ENCODE measurements at places on chromosomes 7 and 10.

GRCh38 chr10:118307220-118307619 is 34.9 kb downstream of the FAM204A start:
- no peak for DNase-seq

DNA sequence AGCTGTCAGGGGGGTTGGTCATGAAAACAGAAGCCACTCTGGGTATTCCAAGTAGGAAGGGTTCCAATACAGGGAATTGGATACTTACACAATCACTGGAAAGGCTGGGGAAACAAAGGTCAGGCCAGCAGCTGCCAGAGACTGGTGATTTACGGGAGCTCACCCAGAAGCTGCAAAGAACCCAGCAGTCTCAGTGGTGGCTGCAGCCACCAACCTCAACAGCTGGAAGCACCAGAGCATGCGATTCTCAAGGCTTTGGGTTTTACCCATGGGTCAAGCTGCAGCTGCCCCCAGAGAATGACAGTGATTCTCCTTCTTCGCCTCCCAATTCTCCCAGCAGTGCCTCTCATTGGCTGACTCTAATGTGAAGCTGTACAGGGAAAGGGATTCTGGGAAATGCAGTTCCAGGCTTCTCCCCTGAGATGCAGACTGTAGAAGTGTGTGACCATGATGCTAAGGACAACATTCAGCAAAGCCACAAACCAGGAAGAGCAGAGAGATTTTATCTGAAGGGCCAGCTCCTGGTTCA is 107.2 kb upstream of the TCF7L2 start:
- DNase-seq = no peak

GRCh38 chr7:42186151-42186550 is 50.9 kb downstream of the GLI3 start:
- no peak for DNase-seq

DNA sequence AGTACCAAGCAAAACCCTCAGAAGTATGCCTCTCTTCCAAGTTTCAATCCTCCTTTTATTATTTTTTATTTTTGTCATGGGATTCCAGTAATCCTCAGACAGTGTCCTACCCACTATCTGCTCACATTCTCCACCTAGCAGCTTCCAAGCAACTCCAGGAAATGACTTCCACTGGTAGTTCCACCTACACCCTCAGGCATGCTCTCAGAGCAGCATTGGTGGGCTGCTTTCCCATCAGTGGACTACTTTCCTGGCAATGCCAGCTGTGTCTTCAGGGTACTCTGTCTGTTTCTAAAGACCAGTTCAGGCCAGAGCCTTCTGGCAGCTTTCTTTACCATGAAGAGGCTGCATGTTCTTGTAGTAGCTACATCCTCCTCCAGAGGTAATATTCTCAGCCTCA is 244.0 kb downstream of the HGF start:
- DNase-seq = no peak

- DNase-seq = no peak
Observed at GRCh38 chr10:5018134-5018533, 14.5 kb upstream of the AKR1C2 start.

DNA sequence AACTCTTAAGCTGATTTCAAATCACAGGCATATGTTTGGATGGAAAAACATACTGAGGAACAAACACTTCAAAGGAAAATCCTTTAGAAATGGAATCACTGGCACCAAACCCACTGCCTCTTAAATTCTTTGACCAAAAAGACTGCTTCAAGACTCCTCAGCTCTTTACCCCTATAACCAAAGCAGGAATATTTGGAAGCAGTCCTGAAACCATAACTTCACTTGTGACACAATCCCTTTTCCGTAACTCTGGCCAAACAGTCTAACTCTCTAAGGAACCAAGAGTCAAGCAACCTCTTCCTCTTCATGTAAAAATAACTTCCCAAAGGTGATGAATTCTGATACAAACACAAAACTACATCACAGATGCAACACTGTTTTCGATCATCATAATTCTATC is 104.3 kb downstream of the MTERF1 start:
- no peak for DNase-seq

DNA sequence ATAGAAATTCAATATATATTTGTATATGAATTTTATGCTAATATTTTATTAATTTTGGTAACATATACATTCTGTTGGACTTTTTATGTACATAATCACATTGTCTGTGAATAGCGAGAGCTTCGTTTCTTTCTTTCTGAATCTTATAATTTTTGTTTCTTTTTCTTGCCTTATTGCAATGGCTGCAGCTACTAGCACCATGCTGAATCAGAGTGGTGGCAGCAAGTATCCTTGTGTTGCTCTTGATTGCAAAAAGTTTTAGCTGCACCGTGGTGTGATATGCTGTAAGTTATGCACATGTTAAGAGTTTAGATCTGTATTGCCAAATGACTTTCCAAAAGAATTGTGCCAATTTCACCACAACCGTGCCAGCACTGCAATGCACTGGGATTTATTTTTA is 32.6 kb downstream of the ELFN1 start:
- DNase-seq = no peak

- peak; percentile 91 for DNase-seq
Observed at GRCh38 chr10:132411561-132412253, 14.7 kb downstream of the PWWP2B start.

GRCh38 chr7:51233374-51233773 is 83.2 kb downstream of the COBL start:
- DNase-seq = peak; percentile 40

DNA sequence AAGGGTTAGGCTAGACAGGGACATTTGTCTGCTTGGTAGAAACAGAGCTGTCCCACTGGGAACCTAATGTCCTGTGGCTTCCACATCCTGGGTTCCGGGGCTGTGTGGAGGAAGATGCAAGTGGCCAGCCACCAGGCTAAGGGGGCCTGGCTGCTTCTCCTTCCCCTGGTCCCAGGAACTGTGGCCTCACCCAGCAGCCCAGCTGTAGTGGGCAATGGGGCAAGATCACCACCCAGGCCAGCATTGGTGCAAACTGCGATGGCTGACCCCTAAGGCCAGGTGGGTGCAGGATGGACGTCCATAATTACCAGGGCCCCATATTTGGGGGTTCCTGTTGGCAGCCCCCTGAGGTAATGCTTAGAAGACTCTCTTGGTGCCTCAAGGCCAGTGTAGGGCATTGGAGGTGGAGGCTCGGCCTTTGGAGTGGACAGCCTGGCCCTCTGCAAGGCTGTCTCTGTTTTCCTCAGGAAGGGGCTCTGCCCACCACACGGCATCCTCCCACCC is 226.7 kb downstream of the TCF7L2 start:
- DNase-seq = no peak

DNA sequence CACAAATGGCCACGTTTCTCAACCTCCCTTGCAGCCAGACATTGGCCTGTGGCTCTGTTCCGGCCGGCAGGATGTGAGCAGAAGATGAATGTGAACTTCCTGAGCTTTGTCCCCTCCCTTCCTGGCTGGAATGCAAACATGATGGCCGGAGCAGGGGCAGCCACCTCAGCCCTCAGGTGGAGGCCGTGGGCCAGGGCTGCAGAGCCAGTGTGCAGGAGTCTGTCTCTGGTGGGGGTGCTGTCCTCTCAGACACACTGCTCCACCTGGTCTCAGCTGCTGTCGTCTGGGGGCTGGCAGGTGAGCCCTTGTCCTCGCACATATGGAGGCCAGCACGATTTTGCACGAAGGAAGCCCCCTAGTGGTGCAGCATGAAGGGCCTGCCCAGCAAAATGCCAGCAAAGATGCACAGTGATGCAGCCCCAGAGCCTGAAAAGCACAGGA is 25.3 kb upstream of the PWWP2B start:
- DNase-seq = no peak

DNA sequence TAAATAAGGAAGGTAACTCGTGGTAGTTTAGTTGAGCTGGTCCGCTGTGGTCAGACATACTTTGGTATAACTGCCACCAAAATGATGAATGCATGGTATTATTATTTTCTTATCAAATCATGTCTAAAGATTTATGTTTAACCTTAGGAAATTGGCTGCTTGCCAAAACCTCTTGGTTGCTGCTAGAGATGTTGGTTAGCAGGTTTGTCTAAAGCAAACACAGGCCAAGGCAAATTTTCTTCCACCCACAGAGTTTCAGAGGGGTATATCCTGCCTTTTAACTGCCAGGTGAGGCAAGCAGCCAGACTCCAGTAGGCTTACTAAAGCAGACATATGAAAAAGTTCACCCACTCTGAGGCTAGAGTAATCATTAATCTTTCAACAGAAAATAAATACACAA is 101.4 kb downstream of the SEMA3E start:
- DNase-seq = no peak

DNA sequence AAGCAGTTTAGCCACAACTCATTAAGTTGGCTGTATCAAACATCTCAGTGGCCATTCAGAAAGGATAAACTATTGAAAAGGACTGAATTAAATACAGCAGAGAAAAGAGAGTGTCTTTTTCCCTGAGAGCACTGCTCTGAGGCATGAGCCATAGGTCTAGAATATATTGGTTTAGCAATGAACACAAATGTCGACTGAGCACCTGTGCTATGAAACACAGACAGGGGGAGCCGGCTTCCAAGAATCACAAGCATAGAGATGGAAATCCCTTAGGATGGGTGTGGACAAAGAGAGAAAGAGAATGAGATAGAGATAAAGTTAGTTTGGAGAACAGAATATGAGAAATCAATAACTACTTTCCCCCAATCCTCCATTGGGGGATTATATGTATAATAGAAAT is 54.8 kb downstream of the DGKI start:
- no peak for DNase-seq

DNA sequence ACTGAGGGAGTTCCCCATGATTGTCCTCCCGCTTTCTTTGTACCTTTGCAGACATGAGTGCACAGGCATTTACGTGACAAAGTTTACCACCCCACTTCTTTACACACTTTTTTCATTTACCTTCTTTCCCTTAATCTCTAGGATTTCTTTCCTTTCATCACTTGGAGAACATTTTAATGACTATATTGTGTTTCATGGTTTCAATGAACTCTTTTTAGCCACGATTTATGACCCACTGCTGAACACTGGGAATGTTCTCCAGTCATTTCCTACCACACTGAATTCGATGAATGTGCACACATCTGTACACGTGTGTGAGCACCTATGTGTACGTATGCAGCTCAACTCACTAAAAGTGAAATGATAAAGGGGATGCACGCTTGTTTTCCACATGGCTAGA is 371.7 kb upstream of the IGFBP3 start:
- no peak for DNase-seq

DNA sequence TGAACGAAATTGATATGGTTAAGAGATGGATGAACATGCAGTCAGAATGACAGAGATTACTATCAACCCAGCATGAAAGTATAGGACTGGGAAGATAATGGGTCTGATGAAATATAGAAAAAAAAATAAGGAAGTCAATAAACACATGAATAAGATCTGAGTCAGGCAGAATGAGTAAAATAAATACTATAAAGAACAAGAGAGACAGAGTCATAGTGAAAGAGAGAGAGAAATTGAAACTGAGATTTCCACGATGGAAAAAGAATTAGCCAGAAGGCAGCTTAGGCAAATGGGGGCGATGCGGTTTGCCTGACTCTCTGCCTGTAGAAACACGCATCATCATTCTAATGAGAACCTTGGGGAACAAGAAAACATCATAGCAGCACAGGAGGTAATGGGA is 26.6 kb downstream of the SEMA3D start:
- no peak for DNase-seq

DNA sequence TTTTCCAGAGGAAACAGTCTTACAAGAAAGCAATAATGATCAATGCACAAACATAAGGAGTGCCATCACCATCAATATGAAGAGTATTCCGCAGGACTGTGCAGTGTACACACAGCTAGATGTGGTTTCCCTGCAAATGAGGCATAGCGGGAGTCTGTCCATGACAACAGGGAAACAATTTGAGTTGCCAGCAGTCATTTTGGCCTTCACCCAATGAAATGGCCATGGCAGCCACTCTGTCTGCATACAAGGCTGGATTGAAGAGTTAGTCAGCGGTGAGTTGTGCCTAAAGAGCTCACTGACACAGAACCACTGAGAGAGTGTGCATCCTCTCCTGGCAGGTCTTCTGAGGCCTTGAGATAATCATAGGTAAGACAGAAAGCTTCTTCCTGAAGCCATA is 303.3 kb downstream of the IPMK start:
- DNase-seq = peak; percentile 52

GRCh38 chr10:131195116-131195515 is 116.4 kb downstream of the TCERG1L start:
- no peak for DNase-seq

DNA sequence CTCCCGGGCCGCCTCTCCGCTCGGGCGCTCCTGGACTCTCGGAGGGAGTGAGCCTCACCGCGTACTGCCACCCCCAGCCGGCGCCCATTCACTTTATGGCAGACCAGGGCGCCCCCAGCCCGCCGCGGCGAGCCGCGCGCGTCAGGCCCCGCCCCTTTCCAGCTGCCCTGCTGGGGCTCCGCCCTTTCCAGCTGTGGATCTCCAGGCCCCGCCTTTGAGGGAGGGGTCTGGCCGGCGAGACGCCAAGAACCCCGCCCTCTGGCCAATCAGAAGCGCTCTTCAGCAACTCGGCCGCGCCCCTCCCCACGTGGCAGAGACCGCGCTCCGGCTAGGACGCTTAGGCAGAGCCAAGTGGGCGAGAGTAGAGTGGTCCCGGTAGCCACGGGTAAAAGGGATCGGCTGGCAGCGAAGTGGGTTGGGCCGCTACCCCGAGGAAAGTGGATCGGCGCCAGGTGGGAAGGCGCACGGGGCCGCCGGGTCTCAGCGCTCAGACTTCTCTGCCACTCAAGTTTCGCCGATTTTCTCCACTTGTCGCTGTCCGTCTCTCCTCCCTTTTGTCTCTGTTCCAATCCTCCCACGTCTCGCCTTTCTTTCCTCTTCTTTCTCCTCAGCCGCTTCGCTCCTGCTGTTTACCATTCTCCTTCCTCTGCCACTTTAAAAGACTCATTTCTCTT is at the start of gene PITX3:
Gene PITX3, minus strand, starts transcription at position 69 of the 674 bp plus-strand sequence. CDS start 9,432 bp downstream, outside the sequence.
- peak; percentile 95 for DNase-seq

DNA sequence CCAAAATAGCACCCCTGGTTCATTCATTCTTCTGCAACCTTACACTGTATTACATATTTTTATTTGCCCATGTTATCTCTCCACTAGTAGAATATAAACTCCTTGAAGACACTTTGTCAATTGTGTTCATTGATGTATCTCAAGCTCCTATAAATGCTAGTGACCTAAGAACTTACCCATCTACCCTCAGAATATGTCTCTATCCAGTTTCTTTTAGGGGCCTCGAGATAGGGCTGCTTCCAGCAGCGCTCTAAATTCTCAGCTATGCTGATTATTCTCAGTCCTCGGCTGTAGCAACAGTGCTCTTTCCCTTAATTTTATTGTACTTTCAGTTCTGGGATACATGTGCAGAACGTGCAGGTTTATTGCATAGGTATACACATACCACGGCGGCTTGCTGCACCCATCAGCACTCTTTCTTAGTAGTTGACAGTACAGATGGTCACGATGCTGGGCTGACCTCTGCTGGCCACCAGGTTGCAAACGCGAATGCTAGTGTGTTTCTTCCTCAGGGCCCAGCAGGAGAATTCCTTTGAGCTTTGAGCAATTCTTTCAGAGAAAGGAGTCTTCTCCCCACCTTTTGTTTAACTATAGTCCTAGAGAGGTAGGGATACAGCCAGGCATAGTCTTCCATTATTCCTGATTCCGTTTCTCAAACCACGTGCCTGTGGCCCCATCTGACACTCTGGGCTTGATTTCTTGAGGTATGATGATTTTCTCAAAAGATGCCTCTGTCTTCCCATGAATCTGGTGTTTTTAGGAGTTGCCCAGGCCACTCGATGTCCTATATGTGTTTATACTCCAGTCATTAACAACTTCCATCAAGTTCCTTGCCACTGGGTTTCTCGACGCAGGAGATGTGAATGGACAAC is 49.1 kb upstream of the CDC14C start:
- DNase-seq = peak; percentile 67
